ENCODE measurements at places on chromosomes 13 and 19. TPM values are rescaled to one million over a fixed set of nuclear protein-coding genes. Genes with fewer than 3 reads are reported as not detected.

Gene CABP5
- total RNA-seq = not detected

Gene MKNK2
- total RNA-seq = 122 TPM

DNA sequence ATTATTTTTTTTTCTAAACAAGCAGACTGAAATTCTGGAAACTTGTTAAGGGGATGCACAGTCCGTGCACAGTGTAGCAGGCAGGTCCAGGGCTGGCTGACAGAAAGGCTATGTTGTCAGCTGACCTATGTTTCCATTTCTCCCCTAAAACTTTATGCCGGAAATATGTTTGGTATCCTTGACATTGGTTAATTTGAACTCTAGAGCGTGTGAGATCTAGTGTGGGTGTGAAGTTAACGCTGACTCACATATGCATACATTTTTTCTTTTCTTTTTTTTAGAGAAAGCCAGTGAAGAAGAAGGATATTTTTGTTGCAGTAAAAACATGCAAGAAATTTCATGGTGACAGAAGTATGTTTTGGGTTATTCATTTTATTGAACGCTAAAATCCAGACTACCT, 76.6 kb downstream of the B3GLCT start:
- DNase-seq = no peak

- DNase-seq = no peak
These were observed 198.7 kb upstream of the ZNF507 start for GRCh38 chr19:32146664-32147063.

DNA sequence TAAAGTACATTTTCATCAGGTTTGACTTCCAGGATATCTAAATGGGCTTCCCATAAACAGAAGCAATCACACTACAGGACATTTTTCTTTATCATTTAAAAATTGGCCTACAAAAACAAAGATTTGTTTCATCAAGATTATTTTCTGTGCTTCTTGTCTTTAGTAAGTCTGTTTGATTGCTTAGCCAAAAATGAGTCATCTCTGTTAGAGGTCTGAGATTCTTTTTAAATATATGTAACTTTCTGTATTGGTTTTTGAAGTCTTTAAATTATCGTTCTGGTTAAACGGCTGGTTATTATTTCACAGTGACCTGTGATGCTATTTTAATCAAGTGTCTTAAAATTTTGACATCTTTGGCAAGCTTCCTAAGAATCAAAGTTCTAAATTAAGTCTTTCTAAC, 62.7 kb downstream of the SLITRK1 start:
- DNase-seq = no peak

DNA sequence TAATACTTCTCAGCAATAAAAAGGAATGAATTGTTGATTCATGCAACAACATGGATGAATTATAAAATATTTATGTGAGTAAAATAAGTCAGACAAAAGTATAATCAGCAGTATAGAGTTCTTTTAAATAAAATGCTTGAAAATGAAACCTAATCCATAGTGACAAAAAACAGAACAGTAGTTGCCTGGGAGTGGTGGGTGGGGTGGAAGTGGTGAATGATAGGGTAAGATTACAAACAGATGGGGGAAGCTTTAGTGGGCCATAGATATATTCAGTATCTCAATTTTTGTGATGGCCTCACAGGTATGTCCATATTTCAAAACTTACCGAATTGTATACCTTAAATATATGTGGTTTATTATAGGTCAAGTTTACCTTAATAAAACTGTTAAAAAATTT, 124.9 kb upstream of the UBL3 start:
- DNase-seq = no peak

DNA sequence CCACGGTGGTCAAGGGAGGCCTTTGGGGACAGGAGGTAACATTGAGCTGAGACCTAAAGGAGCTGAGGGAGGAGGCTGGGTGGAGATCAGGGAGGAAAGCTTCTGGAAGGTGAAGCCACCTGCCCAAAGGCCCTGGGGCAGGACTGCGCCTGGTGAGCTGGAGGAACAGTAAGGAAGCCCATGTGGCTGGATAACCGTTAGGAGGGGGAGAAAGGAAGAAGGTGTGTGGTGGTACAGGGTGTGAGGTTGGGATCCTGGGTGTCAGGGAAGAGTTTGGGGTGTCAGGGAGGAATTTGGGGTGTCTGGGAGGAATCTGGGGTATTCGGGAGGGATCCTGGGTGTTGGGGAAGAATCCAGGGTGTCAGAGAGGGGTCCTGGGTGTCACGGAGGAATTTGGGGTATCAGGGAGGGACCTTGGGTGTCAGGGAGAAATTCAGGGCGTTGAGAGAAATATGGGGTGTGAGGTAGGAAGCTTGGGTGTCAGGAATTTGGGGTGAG, 695 bp downstream of the TICAM1 start:
- DNase-seq = no peak

Gene EID2B
- 6.6 TPM for total RNA-seq

GRCh38 chr13:35293579-35294226, 182.8 kb downstream of the MAB21L1 start:
- DNase-seq = no peak

Gene NKPD1
- 0.20 TPM for total RNA-seq

- DNase-seq = no peak
These were observed 581.3 kb downstream of the DACH1 start for GRCh38 chr13:71285700-71286099.

Gene GEMIN7
- total RNA-seq = 16.0 TPM

Gene ZNF850
- 8.6 TPM for total RNA-seq

DNA sequence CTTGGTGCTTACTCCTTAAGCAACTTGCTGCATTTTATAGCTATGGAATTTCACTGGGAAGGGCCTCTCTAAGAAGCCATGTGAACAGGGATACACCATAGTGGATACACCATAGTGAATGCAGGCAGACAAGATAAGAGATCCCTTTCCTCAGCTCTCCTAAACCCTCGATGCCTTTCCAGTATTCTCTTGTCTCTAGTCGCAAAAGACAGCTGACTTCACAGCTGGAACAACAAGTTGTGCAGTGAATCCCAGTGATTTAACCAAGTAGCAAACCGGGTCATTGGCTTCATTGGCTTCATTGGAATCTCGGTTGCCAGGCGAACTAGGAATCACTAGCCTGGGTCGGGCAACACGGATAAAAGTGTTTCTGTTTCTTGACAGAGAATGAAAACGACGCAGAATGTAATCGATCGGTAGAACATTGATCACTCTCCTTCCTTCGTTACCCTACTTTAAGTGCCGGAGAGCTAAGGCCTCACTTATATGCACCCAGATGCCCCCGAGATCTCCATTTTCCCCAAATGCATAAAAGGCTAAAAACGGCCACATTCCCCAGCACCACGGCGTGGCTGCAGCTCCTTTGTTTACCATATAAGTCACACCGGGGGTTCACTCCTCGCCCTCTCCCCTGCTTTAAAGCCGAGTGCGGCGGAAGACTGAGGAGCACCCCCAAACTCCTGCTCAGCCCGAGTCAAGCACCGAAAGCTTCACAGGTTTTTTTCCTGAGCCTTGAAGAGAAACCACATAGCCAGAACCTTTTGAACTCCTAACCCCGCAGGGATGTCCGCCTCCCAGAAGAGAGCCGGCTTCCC, 674 bp downstream of the TRPC4 start:
- DNase-seq = no peak

DNA sequence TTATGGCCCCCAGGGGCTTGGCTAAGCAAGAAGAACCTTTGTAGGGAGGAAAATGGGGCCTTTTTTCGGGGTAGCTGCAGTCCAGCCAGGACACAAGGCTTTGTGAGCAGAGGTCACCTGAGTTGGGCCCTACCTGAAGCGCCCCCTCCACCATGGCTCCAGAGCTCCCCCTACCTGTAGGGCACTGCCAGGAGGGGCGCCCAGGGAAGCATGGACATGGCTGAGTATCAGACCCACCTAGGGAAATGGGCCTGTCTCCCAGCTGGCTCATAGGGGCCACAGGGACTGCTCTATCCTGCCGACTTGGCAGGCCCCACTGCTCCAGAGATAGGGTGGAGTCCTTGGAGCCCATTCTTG, 9.0 kb upstream of the CEBPA start:
- no peak for DNase-seq

DNA sequence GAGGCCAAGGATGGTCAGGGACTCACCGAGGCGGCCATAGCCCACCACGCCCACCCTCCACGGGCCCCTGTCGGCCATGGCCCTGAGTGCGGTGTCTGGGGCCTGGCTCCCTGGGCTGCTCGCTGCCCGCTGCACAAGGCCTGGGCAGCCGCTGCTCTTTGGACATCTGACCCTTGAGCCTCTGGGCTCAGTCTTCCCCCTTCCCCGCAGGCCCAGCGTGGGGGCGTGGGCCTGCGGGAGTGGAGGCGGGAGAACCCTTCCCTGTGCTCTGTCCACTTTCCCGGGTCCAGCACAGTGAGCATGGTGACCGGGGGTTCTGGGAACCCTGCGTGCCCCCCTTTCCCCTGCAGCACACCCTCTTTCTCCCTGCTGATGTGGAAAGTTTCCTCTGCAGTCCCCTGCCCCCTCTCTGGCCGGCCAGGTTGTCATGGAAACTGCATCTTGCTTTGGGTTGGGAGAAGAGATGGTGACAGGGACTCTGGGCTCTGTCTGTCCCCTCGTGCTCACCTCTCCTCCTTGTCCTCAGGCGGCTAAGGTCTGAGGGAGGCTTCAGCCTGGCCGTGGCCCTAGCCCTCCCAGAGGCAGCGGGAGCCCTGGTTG, at the start of gene ASPDH:
ASPDH (minus strand) TSS at position 168 of the 600 bp plus-strand sequence; CDS start at position 78, 90 bp downstream.
- no peak for DNase-seq

DNA sequence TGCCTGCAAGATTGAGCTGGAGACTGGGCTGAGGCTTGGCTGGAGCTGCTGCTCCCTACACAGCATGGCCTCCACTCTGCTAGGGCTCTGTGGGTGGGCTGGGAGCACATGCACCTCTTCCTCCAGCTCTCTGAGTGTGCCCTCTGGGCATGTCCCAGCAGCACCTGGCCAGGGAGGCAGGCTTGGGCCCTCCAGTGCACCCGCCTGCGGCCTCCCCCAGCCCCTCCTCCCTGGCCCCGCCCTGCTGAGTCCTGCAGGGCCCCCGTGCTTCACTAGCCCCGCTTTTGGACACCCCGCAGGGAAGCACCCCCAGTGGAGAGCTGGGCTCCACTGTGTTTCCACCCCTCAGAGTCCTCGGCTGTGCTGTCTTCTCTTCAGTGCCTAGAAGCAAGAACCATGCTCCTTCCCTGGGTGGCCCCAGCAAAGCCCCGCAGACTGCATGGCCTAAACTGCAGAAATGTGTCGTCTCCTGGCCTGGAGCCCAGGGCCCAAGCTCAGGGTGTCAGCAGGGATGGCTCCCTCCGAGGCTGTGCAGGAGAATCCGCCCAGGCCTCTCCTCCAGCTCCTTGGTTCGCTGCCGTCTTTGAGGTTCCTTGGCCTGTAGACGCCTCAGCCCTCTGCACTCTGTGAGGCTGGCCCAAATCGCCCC, 5.0 kb upstream of the TEX29 start:
- peak; percentile 5 for DNase-seq

Gene ZNF560
- total RNA-seq = 0.12 TPM

Gene KRTDAP
- total RNA-seq = 0.92 TPM

GRCh38 chr13:73325723-73326558, 267.1 kb downstream of the KLF5 start:
- DNase-seq = no peak

DNA sequence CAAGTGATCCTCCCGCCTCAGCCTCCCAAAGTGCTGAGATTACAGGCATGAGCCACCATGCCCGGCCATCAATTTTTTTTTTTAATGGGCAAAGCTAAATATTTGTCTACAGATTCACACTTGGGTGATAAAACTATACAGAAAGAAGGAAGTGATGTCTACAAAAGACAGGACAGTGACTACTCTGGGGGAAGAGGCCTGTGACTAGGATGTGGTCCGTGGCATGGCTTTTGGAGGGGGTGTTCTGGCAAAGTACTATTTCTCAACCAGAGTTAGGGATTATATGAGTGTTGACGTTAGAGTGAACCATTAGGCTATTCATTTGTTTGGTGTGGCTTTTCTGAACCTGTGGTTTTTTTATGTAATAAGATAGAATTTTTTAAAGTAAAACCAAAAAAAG, 42.7 kb downstream of the INSR start:
- DNase-seq = no peak

GRCh38 chr19:35060160-35060855, 18.8 kb downstream of the HPN start:
- DNase-seq = no peak

DNA sequence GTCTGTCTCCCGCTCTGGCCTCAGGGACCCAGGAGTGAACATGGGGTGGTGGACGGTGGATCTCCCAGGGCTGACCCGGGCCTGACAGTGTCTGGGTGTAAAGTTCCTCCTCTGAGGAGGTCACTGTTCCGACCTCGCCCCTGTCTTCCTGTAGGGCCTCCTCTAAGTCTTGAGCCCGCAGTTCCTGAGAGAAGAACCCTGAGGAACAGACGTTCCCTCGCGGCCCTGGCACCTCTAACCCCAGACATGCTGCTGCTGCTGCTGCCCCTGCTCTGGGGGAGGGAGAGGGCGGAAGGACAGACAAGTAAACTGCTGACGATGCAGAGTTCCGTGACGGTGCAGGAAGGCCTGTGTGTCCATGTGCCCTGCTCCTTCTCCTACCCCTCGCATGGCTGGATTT, at the start of gene SIGLEC9:
SIGLEC9 (plus strand) TSS at position 178 of the 400 bp plus-strand sequence; CDS start at position 247, 69 bp downstream.
- DNase-seq = no peak

DNA sequence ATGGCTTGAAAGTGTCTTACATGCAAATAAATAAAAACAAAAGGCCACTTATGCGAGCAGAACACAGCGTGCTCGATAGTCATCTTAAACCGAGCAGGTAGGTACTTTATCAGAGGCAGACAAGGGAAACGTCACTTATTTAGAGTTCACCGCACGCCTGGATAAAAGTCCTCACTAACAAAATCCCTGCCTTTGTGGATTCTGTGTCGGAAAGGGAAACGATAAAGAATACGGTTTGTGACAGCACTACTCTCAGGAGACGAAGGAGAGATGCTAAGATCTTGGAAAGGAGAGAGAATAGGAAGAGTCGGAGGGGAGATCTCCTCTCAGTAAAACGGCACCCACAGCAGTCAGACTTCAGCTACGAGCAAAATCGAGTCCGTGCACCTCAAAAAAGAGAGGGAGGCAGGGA, 581 bp downstream of the RCBTB1 start:
- DNase-seq = no peak

Gene CYP4F2
- not detected for total RNA-seq

Gene NLRP9
- total RNA-seq = not detected

Gene SBK3
- 0.20 TPM for total RNA-seq

Gene PRR36
- total RNA-seq = 1.4 TPM

DNA sequence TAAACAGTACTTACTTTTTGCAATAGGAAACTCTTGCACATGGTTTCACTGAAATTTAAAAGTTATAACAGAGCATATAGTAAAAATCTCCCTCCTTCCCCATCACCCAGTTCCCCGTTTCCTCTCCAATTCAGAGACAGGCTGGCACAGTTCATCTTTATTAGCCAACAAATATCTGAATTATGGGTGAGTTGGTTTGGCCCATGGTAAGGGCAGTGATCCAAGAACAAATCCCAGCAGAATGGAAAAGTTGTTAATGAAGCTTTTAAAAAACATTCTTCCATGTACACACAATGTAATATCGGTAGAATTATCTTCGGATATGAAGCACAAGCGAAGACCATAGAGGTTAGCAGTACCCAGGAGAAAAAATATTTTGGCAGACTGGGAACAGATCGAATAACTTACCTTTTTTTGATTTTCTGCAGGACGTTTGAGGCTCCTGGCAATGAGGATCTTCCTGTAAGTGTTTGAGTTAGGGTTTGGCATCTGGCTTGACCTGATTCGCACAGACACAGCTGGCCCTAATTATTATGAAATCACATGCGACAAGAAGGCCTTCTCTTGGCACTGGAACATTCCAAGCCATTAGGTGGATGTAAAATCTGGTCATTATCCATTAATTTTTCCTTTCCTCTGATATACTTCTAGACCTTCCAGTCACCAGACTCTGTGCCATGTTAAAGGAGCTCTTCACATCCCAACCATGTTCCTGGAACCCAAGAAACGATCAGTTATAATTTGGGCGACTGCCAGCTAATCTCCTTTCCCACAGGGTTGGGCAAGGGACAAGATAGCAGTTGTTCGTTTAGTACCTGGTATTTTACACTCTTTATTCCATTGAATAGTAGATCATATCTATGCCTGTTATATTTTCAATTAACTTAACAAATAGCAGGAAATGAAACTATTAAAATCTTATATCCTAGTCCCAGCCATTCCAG, 139.4 kb upstream of the TSC22D1 start:
- DNase-seq = no peak

Measured in ovary (tissue), 10 donors.